Cerebellar cortex (tissue), 1 donor: ENCODE measurements at places on chromosomes 4 and X.

GRCh38 chr4:64158648-64159326 lies 250.5 kb downstream of the TECRL start:
- peak; percentile 63 for DNase-seq

DNA sequence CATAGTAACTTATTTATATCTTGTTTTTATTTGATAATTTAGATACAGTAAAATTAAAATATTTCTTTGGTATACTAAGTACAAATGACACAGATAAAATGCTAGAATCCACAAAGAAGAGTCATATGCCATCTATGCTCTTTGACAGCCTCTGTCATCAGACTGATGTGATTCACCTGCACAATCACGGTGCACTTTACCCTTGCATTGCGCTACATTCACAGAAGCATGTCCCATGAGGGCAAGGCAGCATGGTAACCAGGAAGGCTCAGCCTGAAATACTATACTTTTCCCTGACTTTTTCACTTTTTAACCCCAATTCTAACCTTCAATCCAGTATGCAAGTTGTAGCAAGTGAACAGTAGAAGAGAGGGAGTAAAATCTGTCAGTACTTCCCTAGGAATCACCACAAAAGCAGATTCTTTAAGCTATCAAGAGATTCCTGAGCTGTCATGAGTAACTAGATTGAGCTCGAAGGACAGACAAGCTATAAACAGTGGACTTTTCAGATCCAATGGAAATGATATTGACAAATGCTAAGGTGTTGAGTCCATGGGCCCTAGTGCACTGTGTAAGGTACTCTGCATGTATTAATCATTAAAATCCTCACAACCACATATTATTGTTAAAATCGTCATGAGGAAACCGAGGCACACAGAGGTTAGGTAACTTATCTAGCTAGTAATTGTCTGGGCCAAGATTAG lies 14.2 kb downstream of the SEC24D start:
- peak; percentile 11 for DNase-seq

GRCh38 chrX:56797574-56798338 lies 68.7 kb downstream of the NBDY start:
- no peak for DNase-seq

DNA sequence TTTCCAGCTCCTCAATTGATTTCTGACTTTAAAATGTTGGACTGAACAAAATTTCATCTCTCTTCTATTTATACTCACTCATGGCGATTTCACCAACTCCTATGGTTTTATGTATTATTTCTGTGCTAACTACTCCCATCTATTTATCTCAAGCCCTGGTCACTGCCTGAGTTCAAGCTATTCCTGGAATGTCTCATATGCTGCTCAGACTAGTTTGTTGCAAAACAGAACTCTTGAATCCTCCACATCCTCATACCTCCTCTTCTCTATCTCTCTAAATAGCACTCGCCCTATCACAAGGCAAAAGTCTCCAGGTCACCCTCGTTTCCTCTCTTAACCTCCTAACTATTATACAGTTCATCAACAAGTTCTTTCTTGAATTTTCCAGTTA lies 19.0 kb upstream of the DDX60 start:
- DNase-seq, result no peak

DNA sequence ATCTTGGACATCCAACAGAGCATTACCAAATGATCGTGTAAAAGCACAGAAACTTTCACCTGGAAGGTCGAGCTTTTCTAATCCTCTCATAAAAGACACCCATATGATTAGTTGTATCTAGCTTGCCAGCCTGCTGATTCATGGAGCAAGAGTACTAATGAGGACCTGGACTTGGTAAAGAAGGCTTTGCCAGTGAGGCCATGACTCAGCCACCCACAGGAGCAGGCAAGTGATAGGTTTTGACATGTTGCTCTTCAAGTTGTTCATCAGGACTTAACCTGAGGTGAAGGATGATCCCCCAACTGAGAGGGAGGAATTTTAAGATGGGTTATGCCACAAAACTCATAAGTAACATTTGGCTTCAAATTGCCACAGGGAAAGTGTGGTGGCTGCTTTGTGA lies 24.7 kb upstream of the EPGN start:
- DNase-seq, result no peak

DNA sequence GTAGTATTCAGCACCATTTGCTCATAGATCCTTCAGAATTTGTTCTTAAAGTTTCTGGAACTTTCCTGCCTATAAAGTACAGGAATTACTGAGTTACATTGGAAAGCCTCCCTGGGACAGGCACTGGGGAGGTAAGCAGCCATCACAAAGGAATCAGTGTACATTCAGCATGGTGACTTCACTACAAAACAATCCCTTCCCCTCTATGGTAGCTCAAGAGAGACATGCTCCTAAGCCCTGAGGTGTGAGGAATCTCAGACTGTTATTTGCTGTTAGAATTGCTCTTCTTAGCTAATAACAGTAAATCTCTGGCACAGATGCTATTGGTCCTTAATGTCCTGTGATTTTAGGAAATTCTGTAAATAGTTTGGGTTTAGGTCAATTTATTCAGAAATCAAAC lies 1898.0 kb upstream of the PCDH7 start:
- no peak for DNase-seq

DNA sequence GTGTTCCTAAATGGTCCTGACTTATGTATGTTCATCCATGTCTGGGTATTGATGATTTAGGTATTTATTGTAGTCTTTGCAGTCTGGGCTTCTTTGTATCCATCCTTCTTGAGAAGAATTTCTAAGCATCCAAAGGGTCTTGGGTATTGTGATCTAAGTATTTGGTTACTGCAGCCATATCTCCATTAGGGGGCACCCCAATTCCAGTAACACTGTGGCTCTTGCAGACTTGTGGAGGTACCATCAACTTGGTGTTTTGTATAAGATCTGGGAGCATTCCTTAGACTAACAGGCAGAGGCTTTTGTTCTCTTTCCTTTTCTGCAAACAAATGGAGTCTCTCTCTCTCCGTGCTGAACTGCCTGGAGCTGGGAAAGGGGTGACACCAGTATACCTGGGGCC lies 113.7 kb upstream of the NEXMIF start:
- DNase-seq, result peak; percentile 18

DNA sequence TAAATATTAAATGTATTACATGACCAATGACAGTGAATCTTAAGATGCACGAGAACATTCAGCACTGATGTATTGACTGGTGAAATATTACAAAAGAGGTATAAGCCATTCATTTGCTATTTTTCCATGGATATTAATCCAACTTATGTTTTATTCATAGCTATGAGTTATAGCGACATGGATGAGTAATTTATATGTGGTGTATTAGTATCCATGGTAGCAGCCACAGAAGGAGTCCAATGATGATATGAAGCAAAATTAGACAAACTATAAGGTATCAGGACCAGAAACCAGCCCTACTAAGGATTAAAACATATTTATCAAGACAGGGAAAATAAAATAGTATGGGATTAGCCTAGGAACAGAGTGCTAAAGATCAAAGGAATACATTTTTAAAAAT lies 50.7 kb downstream of the THAP9 start:
- no peak for DNase-seq

DNA sequence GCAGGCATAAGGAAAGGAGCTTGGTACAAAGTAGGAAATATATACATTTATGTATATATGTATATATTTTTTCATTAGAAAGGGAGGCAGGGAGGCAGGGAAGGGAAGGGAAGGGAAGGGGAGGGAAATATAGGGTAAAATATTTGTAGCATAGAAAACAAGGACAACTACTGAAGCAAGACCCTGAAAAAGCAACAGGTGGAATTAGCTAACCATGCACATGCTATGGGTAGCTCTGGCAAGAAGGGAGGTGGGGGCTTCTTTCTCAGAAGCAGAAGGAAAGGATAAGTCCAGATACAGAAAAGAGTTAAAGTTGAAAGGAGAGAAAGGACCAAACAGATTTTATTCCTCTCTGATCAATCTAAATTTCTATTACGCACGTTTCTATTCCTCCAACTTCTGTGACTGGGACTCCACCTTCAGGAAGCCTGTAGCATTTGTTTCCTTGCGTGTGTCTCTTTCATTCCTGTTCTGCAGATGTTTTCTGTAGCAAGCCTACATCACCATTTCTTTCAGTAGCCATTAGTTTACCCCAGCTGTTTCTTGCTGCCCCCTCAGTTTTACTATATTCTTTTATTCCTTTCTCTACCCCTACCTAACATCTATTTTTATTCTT lies 82.9 kb downstream of the OR13H1 start:
- no peak for DNase-seq

DNA sequence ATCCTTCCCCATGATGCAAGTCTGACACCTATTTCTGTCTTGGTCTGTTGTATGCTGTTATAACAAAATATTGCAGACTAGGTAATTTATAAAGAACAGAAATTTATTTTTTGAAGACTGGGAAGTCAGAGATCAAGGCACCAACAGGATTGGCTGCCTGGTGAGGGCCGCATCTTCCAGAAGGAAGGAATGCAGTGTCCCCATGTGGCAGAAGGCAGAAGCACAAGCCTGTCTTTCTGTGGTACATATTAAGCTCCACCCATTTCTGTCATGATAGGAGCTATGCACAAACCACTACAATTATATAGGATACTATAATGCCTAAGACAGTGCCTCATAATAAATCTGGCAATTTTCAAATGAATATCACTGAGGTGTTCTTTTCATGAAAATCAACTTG lies 502.3 kb upstream of the DIAPH2 start:
- DNase-seq, result no peak

DNA sequence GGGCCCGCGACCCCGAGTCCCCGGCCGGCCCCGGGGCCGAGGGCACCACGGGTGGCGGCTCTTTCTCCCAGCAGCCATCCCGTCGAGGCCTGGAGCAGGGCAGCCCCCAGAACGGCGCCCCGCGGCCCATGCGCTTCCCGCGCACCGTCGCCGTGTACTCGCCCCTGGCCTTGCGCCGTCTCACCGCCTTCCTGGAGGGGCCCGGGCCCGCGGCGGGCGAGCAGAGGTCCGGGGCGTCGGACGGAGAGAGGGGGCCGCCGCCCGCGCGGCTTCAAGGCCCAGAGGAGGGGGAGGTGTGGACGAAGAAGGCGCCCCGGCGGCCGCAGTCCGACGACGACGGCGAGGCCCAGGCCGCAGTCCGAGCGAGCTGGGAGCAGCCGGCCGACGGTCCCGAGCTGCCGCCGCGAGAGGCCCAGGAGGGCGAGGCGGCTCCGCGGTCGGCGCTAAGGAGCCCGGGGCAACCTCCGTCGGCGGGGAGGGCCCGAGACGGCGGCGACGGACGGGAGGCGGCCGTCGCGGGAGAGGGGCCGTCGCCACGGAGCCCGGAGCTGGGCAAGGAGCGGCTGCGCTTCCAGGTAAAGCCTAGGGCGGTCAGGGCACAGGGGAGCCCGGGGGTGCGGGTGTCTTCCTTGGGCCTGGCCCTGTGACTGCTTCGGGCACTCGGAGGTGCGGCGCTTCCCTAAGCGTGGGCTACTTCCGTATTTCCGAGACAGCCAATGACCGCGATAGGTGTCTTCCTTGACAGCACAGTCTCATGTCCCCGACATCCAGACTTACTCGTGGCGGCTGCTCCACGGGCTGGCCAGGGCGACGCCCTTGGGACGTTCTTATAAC lies 845 bp downstream of the ZAR1 start:
- DNase-seq, result no peak

GRCh38 chr4:159048166-159048886 lies 54.6 kb upstream of the RAPGEF2 start:
- peak; percentile 61 for DNase-seq

- no peak for DNase-seq
Measured at GRCh38 chr4:10577508-10578426, 106.8 kb downstream of the CLNK start.
